ENCODE measurements at places on chromosomes 2 and 18. TPM values are rescaled to one million over a fixed set of nuclear protein-coding genes. Genes with fewer than 3 reads are reported as not detected.
A peak's percentile ranks its signal among the peaks of the same experiment; 100 is the strongest.

Gene KANSL1L
- total RNA-seq = 23.6 TPM

Gene TANK
- 19.5 TPM for total RNA-seq

Gene MYCN
- 48.1 TPM for total RNA-seq

Gene RGPD4
- not detected for total RNA-seq

Gene CFAP221
- 11.0 TPM for total RNA-seq

Gene MAL
- 0.49 TPM for total RNA-seq

Gene TP53I3
- 25.4 TPM for total RNA-seq

DNA sequence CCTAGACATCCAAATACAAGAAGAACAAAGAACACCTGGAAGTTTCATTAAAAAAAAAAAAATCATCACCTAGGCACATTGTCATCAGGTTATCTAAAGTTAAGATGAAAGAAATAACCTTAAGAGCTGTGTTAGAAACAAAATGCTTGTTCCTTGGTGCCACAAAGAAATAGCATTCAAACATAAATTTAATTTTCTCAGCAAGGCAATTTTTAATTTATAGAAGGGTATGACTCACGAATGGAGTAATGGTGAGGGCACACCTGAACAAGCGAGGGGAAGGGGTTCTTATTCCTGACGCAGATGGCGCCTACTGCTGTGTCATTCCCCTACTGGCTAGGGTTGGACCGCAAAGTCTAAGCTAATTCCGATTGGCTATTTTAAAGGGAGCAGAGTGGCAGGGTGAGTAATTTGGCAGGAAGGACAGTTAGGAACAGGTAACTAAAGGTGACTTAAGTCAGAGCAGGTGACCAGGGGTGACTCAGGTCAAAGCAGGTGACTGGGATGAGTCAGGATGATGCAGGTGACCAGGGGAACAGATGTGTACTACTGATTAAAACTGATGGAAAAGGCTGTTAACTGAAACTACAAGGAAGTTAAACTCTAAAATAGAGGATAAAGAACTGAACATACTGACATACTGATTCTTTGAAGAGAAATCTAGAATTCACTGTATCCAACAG is 30.0 kb upstream of the TWSG1 start:
- no peak for DNase-seq

DNA sequence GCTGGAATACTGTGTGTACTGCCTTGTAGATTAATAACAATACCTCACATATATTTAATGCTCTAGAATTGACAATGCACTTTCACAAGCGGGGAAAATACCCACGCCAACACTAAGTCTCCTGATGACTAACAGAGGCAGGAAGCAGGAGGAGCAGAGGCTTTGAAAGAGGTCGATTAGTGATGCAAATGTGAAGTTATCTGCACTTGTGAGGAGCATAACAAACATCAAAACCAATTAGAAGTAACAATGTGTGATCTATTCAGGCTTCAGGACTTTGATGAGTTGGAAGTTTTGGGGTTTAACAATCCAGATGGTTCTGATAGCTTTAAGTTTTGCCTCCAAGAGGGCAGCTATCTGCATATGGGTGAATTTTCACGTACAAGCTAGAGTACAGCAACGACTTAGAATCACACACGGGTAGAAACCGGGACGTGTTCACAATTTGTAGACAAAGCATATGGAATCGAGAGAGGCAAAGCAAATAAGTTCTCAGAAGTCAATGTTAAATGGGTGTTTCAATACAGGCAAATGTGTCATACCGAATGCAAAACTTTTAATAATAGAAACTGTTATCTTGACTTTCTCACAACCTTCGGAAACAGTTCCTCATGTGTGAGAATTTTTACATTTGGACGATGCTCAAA is 114.5 kb downstream of the METTL8 start:
- no peak for DNase-seq

- DNase-seq = no peak
These were observed 79.4 kb upstream of the ZNF532 start for GRCh38 chr18:58785171-58785805.

DNA sequence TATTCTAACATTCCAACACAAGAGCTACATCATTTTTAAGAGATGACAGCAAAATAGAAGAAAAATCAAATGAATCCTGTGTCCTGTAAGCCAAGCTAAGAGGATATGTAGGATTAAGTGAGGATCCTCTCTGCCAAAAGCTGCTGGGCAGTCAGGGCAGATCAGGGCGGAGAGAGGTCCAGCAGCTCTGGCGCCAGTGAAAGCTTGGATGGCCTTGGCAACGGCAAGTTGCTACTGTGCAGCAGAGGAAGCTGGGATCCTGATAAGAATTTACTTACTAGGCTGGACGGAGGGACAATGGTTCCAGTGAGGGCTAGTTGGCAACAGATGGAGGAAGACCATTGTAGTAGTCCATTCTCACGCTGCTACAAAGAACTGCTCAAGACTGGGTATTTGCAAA is 391.5 kb downstream of the XIRP2 start:
- no peak for DNase-seq

GRCh38 chr2:14717131-14717530 is 84.6 kb downstream of the LRATD1 start:
- DNase-seq = no peak

DNA sequence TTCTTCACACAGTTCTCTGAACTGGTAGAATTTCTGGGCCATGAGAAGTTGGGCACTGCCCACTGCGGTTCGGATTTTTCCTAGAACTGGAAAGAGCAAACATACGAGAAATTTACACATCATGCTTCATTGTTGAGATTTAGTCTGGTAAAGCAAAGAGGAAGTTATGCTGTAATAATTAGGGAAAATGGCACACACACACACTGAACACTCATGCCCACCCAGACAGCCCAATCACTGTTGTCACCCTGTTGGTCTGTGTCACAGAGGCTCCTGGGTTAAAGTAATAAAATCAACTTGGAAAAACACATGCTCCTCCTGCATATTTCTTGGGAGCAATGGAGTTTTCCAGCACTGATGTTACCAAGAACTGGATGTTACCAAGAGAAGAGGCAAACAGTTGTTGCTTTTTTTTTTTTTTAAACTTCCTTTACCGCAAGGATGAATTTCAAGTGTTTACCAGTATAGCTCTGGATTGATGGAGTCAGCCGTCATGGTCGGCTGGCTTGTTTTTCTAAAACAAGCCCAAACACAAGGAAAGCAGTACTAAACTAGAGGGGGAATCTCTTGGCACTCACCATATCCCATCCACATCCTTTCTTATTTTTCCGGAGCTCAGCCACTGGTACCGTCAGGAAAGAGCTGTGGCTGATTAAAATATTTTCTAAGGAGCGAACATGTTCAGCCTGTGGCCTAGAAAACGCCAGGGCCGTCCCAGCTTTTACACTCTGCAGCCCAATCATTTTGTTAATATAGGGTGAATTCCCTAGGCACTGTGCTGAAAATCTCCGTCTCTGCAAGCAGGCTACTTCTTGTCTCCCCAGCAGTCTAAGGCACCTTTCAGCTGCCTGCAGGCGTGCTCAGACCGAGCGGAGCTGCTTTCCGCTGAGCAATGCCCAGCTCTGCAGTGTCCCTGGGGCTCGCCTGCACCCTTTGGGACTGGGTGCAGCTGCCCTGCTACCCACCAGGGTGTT is 58.9 kb downstream of the TGIF1 start:
- no peak for DNase-seq

DNA sequence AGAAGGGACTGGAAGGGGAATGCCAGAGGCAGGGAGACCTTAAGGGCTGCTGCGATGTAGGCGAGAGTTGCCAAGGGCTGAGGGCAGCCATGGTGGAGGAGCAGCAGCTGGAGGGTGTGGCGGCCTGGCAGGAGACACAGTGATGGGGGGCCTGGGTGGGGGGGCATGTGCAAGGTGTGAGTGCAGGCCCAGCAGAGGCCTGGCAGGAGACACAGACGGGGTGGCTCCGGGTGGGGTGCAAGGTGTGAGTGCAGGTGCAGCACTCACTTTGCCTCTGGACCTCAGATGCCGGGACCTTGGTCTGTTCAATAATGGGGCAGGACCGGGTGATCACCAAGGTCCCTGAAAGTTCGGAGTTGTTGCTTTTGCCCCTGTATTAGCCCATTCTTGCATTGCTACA is 76.2 kb upstream of the ODC1 start:
- no peak for DNase-seq

DNA sequence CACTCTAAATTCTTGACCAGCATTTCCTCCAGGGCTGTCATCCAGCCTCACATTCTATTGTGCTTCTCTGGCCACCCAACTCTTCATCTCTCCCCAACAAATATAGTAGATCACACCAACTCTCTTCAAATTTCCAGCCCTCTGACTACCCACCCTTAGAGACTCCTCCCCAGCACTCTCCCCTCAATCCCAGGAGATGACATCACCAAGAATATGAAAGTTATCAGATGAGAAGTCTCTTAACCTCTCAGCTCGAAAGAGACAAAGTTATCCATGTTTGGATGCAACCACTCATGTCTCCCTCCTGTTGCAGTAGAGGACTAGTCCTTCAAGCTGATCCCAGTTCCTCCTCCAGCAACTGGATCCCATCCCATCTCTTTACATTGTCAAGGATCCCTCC is 47.1 kb downstream of the LBH start:
- no peak for DNase-seq

DNA sequence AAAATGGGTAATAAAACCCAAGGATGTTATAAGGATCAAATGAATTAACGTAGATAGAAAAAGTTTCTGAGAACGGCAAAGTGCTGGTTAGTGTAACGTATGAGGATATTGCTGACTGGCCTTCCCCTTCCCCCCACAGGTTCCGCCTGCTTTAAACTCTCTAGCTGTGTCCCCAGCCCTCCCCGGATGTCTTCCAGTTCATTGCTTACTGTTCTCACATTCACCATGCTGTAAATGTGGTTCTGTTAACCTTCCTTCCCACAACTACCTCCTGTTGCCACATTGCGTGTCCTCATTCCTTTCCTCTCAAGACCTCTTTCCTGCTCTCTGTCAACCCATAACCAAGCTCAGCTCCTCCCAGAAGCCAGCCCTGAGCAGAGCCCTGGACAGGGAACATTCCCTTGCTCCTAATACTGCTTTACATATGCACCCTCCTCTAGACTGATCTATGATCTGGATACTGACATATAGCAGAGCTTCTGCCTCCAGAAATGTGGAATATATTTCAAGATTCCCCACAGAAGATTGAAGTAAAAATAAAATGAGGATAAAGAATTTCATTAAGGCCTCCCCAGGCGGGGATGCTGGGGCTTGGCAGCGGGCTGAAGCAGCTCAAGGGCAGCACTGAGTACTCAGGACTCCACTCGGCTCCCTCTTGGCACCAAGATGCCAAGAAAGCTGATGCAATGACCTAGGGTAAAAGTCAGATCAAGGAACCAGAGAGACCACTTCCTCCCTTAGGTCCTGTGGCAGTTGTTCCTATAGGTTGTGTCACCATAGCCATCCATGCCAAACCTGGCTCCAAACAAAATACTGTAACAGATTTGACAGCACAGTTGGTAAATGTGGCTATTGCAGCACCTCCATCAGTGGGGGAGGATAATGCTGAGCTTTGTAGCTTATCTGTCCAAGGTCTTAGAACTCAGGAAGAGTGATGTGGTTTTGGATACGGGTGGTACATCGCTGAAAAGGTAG is 136.4 kb upstream of the PIK3C3 start:
- DNase-seq = no peak

GRCh38 chr2:221289389-221289788 is 282.7 kb downstream of the EPHA4 start:
- DNase-seq = no peak

GRCh38 chr18:54794823-54795222 is 33.5 kb upstream of the RAB27B start:
- no peak for DNase-seq

DNA sequence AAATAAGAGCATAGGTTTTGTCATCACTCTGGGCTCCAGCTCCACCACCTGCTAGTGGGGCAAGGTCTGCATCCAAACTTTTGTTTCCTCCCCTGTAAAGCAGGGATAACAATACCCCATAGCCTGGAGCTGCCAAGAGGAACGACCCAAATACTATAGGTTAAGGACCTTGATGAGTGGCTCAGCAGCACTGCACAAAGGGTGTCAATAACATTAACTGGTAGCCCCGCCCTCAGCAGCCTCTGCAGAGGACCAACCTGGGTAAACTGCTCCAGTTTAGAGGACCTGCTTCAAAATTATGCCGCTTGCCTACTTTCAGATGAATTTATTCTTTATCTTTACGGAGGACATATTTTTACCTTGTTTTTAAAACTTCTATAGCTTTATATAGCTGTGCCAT is 65.8 kb upstream of the RIOK3 start:
- DNase-seq = no peak

GRCh38 chr2:11482473-11483035 is 16.6 kb upstream of the E2F6 start:
- DNase-seq = no peak

GRCh38 chr2:25650256-25650655 is 23.1 kb downstream of the DTNB start:
- DNase-seq = no peak

DNA sequence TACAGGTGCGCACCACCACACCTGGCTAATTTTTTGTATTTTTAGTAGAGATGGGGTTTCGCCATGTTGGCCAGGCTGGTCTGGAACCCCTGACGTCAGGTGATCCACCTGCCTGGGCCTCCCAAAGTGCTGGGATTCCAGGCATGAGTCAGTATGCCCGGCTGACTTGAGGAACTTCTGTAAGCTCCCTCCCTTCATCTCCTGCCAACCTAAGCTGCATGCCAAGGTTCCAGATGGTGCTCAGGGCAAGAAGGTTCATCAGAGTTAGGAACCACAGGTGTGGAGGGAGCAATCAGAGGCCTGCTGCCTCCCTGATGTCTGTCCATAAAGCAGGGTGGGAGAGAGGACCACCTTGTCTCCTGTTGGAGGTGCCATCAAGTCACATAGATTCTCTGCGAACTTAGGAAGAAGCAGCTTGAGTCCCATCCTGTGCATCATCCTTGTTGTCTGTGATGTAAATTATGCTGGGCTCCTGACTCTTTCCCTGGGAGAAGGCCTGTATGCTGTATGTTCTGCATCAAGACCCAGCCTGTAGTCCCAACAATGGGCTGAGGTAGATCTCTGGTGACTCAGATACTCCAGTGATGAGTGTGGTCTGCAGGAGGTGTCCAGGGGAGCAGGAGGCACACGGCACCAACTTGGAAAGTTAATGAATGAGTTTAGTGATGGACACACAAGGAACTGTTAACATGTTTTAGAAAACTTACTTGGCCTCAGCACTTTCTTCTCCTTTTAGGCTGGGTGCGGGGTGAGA is 53.1 kb downstream of the TMEM17 start:
- no peak for DNase-seq

DNA sequence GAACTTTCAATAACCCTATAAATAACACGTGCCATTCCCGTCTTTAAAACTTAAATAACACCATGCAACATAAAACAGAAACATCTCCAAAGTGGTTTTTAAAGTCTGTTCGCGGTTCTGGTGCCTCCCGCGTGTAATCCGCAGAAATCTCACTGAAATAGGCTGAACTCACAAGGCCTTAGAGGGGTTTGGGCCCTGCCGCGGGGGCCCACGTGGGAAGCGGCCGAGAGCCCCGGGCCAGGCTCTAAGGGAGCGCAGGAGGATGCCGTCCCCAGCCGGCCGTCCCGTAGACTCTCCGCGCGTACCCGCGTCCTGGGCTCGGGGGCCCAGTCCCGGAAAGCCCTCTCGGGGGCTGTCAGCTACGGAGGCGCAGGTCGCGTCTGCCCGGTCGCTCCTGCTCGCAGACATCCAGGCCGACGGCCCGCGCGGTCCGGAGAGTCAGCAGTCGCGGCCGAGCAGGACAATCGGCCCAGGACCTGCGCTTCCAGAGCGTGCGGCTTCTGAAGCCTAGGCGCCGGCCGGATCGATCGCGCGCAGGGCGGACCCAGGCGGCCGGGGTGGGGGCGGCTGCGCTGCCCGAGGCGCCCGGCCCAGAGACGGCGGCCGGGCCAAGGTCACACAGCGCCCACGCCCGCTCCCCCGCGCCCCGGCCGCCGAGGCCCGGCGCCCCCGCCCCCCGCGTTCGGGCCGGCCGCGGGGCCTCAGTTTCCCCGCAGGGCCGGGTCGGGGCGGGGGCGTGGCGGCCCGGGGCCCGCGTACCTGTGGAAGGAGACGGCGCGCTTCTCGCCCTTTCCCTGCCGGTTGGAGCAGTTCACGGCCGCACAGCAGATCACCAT is 558 bp downstream of the THAP4 start:
- DNase-seq = peak; percentile 68
